ENCODE measurements at places on chromosomes 16 and 17.

- DNase-seq, result no peak
Measured at GRCh38 chr16:4994719-4995434, 36.7 kb downstream of the SEC14L5 start.

GRCh38 chr17:44191369-44191768 lies 4.6 kb downstream of the TMUB2 start:
- no peak for DNase-seq

GRCh38 chr16:65289022-65289421 lies 167.2 kb upstream of the CDH11 start:
- no peak for DNase-seq

GRCh38 chr16:83929811-83930555 lies 23.1 kb upstream of the OSGIN1 start:
- no peak for DNase-seq

GRCh38 chr17:49552070-49552751 lies 23.5 kb upstream of the NXPH3 start:
- no peak for DNase-seq

DNA sequence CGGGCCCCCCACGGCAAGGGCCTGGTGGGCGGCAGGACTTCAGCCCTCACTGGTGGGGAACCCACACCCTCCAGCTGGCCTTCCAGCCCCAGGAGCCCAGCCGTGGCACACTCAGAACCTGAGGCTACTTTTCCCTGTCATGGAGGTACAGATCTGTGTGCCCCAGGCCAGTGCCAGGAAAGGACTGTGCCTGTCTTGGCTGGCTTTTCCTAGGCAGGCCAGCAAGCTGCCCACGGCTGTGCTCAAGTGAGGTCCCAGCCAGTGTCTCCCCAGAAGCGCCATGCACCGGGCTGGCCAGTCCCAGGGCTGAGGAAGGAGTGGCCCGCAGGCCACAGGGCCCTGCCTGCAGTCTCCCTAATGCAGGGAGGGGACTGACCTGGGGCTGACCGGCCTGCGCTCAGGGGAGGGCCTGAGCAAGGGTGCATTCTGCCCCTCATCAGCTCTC lies 16.6 kb downstream of the ENGASE start:
- DNase-seq, result no peak

DNA sequence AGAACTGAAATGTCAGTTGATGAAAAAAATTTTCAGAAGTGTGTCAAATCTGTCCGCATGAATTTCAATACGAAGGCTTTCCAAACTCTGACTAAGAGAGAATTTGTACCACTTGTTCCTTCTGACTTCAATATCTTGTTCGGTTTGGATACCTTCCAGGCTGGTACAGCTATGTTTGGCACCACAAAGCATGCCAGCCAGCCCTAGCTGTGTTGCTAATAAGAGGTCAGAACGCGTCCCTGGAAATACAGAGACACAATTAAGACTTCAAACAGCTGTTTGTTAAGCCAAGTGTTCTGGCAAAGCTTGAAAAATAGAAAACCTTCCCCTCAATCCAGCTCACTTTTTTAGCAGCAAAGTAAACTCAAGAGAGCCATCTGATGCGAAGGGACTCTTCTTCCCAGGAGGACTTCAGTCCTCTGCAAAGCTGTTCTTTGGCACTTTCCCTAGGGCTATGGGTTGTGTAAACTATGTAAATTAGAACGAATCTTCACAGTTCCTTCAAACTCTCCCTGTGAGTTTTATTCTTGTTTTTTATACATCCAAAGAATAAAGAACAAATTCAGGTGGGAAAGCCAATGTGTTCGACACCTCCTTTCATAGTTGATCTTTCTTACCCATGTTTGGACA lies 35.1 kb downstream of the GRB2 start:
- no peak for DNase-seq

DNA sequence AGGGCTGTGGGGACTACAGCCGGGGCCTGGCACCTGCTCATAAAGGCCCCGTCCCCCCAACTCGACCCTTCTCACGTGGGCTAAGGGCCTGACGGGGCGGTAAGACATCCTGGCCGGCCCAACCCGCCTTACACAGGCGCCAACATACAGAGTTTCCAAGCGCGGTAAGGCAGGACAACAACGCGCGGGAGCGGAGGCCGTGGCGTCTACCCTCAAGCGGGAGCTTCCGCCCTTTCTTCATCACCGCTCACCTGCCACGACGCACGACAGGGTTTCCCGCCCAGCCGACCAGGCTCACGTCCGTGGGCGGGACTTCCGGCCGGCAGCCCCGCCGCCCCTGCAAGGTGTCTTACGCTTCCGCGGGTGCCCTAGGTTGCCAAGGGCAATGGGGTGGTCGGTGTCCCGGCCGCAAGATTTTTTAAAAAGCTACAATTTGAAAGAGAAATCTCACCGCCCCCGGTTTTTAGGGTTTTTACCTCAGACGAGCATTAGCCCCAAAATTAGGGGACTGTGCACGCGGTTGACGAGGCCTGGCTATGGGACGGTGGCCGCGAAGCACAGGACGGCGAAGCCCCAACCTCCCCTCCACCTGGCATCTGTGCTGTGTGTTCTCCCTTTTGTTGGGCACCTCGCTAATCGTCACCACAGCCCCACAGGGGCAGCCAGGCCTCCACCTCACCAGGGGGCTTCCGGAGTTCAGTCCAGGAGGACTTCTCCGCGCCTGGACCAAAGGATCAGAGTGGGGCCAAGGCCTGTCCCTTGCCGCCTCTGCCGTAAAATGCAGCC lies at the start of gene TERB1:
TSS of gene TERB1 (minus strand) at position 265 of the 786 bp plus-strand sequence. CDS start 4,786 bp downstream, outside the sequence.
- no peak for DNase-seq

- no peak for DNase-seq
Measured at GRCh38 chr16:67551972-67552371, 10.4 kb upstream of the CTCF start.

GRCh38 chr17:48842746-48843145 lies 11.9 kb downstream of the CALCOCO2 start:
- DNase-seq, result no peak

- no peak for DNase-seq
Measured at GRCh38 chr17:38508954-38509771, 80.9 kb downstream of the ARHGAP23 start.
